Large intestine (tissue), 12 donors: ENCODE measurements at places on chromosomes 5 and 9.

GRCh38 chr9:6566409-6567139 lies 79.0 kb downstream of the GLDC start:
- no peak for DNase-seq
- no peak overlapping the region for H3K4me3 ChIP-seq
- no peaks in the 10 kb centered on the region for H3K36me3 ChIP-seq
- H3K27me3 ChIP-seq = no peaks in the 10 kb centered on the region

GRCh38 chr5:116939641-116940040 lies 365.0 kb upstream of the SEMA6A start:
- no peak overlapping the region for H3K27ac ChIP-seq
- peaks cover 3% of the 10 kb centered on the region for H3K27me3 ChIP-seq
- DNase-seq = no peak

DNA sequence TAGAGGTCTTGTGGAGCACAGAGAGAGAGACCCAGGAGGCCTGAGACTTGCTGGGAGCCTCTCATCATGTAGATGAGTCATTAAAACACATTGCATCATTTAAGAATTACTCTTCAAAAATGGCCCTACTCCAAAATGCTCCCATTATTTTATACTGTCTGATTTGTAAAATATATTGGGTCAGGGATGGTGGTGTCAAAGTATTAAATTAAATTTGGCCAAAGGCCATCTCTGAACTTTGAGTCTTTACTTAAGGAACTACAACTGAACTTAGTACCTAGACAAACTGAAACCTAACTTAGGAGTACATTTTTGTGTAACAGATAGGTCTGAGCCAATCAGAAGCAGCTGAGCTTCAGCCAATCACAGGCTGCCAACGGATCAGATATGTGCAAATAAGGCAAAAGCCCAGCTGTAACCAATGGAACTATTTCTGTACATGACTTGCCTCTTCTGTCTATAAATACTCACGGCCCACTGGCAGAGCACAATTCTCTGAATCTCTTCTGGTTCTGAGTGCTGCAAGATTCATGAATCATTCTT lies 657.2 kb downstream of the TLE1 start:
- no peaks in the 10 kb centered on the region for H3K4me1 ChIP-seq
- no peak overlapping the region for H3K27ac ChIP-seq
- no peaks in the 10 kb centered on the region for H3K27me3 ChIP-seq

DNA sequence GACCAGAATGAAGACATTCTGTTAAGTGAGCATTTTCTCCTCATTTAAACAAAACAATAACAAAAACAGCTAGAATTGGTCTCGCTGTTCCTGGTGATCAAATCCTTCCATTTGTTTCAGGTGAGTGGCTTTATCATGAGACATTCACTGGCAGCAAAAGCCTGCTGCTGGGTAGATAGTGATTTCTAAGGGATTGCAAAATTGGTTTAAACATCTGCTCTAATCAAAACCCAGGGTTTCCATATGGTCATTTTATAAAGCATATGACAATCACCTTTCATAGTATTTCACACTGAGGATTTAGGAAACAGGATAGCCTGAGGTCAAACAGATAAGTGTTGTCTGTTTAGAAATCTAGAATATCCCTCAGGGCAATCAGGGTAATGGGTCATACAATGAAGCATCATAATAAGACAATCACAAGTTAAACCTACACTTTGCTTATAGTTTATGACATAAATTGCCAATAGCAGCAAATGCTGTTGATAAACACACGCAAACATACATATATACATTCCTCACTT lies 769.6 kb upstream of the C9orf72 start:
- H3K4me1 ChIP-seq = no peaks in the 10 kb centered on the region
- DNase-seq = no peak
- H3K36me3 ChIP-seq = no peaks in the 10 kb centered on the region
- H3K27ac ChIP-seq = no peak overlapping the region

- H3K27me3 ChIP-seq = no peaks in the 10 kb centered on the region
- no peaks in the 10 kb centered on the region for H3K36me3 ChIP-seq
- DNase-seq = no peak
- no peak overlapping the region for H3K27ac ChIP-seq
- H3K4me1 ChIP-seq = no peaks in the 10 kb centered on the region
Measured at GRCh38 chr5:129243039-129243438, 148.5 kb downstream of the ISOC1 start.

- H3K27me3 ChIP-seq = peaks cover 4% of the 10 kb centered on the region
- peaks cover 3% of the 10 kb centered on the region for H3K4me1 ChIP-seq
Measured at GRCh38 chr9:19927560-19927959, 138.7 kb upstream of the SLC24A2 start.

- H3K27ac ChIP-seq = no peak overlapping the region
- no peaks in the 10 kb centered on the region for H3K27me3 ChIP-seq
- no peak overlapping the region for H3K4me3 ChIP-seq
- peaks cover 2% of the 10 kb centered on the region for H3K4me1 ChIP-seq
- DNase-seq = no peak
- peaks cover 11% of the 10 kb centered on the region for H3K36me3 ChIP-seq
Measured at GRCh38 chr9:81656871-81657337, 32.4 kb downstream of the TLE1 start.

GRCh38 chr5:116654925-116655324 lies 80.3 kb upstream of the SEMA6A start:
- H3K4me1 ChIP-seq = no peaks in the 10 kb centered on the region
- H3K27ac ChIP-seq = no peak overlapping the region
- no peak for DNase-seq
- H3K27me3 ChIP-seq = no peaks in the 10 kb centered on the region
